ENCODE measurements at places on chromosomes 6 and 20. TPM values are rescaled to one million over a fixed set of nuclear protein-coding genes. Genes with fewer than 3 reads are reported as not detected.

- DNase-seq, result no peak
These were observed 100.8 kb downstream of the DST start for GRCh38 chr6:56541741-56542360.

DNA sequence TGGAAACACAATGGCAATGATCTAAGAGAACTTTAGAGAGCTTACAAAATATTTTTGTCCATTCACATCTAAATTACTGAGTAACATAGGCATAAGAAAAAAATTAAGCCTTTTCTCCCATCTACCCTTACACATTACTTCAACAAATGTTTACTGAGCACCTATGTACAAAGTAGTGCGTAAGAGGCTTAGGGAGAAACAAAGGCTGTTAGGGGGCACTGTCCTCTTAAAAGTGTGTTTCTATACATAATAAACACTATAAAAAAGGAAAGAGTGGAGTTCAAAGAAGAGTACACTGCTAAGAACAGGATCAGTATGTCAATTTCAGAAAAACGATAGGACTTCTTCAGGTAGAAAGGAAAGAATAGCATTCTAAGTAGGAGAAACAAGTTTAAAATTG, 12.2 kb downstream of the ILRUN start:
- DNase-seq, result no peak

DNA sequence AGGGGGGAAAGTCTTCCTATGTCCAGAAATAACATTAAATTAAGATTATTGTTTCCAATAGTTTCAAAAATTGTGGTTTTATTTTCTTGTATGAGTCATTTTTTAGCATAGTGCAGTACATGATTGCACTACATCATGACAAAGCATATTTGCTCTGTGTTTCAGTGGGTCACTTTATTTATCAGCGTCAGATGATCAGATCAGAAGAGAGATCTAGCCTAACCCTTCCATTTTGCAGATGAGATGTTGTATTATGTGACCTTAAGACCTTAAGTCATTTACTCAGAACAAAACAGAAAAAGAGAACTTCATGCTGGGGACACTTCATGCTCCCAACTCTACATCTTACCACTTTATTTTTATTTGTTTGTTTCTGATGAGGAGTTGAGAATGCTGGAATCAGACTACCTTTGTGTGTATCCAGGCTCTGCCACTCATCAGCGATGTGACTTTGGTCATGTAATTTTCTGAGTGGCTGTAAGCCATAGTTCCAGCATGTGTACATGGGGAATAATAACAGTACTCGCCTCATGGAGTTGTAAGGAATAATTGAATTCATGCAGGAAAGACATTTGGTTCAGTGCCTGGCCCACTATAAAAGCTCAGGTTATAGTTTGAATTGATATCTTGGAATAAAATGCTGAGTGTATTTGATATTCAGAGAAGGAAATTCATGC, 13.5 kb downstream of the EYA4 start:
- no peak for DNase-seq

DNA sequence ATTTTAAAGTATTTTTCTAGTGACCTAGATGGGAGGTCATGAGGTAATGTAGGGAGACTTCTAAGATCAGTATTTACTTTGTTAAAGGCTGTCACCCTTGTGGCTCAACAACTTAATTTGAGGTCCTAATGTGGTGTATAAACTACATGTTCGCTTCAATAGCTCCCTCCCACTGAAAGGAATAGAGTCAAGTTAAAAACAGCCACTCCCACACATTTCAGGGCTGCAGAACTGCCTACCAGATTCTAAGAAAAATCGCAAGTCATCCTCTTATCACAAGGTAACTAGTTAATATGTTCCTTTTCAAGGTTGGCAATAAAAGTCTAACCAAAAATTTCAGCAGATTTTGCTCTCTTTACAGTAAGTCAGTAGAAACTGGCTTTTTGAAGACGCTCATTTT, 15.1 kb downstream of the GSTA1 start:
- DNase-seq, result no peak

- no peak for DNase-seq
These were observed 97.0 kb downstream of the KCNB1 start for GRCh38 chr20:49385465-49385864.

NRN1 gene
- total RNA-seq, result 23.0 TPM

SLC22A16 gene
- total RNA-seq, result 2.9 TPM

PCK1 gene
- 1.4 TPM for total RNA-seq
